ENCODE measurements at places on chromosomes 5 and 9.
A peak's percentile ranks its signal among the peaks of the same experiment; 100 is the strongest.

DNA sequence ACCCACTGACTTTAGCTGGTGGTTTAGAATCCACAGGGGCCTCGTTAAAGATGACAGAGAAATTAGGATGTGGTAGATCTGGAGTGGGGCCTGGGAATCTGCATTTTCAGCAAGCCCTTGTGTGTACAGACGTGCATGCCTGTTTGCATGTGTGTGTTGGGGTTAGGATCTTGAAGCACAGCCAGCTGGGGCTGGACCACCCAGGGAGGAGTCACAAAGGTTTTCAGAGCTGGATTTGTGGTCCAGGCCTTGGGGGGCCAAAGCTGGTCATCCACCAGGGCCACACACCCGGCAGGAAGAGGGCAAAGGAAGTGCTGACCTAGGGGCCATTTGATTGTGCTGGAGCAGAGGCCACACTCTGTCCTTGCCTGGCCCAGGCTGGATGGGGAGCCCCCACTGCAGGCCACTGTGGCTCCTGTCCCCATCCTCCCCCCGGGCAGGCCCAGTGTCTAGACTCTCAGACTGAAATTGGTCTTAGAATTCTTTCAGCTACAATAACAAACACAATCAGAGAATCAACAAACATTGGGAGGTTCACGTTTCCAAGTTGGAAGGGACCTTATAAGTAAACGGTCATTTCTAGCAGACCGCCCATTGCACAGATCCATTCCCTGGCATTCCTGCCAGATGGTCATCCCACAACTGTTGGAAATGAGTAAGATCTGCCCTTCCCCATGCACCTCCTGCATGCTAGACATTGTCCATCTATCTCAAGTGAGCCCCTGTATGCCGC lies 10.3 kb downstream of the CDX1 start:
- no peak for DNase-seq

DNA sequence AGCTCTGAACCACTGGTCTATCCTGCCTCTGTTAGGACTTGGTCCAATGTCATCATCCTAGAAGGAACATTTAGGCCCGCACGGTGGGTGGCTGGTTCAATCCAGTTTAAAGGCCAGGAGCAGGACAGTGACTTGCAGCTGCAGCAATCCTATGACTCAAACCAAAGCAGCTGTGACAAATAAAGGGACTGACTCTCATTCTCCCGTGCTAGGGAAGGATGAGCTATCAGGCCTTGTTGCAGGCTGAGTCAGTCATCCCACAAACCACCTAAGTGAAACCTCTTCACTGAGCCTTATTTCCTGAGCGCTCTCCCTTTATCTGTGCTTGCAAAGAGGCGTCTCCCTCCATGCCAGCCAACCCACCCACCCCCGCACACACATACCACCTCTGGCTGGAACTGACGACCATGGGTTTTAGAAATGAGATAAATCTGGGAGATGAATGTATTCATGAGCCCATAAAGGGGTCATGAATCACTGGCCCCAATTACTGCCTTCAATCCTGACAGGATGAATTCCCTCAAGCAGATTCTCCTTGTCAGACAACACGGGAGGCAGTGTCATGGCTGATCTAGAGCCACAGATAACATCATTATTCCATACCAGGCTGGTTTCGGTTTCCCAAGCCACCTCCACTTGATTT lies 93.4 kb downstream of the KCNIP1 start:
- no peak for DNase-seq

GRCh38 chr5:172312286-172312685 lies 28.7 kb upstream of the UBTD2 start:
- no peak for DNase-seq

DNA sequence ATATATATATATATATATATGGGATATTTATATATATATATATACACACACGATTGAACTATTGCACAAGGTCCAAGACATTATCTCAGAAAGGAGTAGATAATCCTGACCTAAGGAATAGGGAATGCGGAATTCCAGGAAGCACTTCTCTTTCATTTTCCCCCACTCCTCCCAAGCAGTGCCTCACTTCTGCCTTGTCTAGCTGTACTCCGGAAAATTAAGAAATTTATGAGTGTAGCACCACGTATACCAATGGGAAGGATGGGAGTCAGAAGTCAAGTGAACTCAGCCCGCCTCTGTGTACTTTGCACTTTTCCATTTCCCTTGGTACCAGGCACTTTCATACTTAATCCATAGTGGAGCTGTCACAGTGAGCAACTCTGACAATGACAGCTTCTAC lies 10.9 kb downstream of the SLC36A1 start:
- DNase-seq: no peak

DNA sequence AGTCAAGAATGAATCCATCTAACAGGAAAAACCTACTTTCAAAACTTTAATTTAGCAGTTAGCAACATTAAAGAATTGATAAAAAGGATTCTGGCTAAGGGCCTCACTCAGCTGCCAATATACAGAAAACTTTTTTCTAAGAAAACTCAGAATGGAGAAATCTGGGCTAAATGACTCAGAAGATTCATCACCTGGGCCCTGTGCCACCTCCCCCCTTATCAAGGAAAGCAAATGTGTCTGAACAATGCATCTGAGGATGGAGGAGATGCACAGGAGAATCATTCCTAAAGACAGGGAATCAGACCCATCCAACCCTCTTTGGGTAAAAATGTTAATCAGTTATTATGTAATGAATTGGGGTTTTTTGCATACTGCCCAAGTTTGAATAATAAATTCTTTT lies 592.0 kb upstream of the DMAC1 start:
- no peak for DNase-seq

- peak; percentile 18 for DNase-seq
Measured at GRCh38 chr5:112929336-112930081, 7.5 kb upstream of the REEP5 start.

DNA sequence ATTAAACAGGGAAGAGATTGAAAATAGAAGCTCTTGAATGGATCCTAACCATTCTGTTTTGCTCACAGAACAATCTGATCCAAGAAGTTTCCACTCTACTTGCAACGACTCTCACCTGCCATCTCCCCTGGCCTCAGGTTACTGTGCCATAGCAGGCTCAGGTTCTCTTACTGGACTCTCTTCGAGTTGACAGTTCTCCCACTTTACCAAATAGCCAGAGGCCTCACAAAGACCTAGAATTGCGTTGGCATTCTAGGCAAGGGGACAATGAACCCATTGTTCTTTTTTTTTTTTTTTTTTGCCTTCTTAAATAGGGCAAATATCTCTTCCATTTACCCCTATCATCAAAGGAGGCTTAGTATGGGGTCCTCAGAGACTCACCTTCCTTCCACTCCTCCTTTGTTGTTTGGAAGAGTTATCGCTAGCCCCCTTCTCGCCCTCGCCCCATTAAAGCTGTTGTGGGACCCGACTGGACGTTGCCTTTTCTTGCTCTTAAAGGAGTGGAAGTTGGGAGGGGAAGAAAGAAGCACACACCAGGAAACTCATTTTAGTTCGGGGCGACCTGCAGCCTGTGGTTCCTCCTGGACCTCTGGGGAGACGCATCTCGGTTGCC lies 688 bp upstream of the PLPPR1 start:
- no peak for DNase-seq

DNA sequence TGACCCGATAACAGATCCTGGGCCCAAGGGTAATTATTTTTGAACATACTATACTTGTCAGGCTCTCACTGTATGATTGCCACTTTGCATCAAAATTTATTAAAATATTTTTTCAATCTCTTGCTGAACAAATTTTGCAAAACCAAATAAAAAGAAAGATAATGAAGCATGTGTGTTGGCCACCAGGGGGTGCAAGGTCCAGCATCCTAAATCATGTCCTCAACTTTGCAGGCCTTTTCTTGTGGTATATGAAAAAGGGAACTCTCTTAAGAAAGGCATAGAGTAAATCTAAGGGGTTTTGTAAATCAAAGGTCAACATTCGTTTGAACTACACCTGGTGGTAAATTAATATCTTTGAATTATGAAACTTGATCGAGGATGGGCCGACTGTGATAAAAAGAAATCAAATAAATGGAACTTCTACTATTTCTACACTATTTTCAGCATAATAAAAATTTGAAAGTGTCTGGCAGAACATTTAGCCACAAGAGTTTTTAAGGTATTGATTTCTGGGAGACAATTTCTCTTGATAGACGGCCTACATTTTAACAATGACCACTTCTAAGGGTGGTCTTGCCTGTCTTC lies 676.5 kb downstream of the DMRTA1 start:
- no peak for DNase-seq

DNA sequence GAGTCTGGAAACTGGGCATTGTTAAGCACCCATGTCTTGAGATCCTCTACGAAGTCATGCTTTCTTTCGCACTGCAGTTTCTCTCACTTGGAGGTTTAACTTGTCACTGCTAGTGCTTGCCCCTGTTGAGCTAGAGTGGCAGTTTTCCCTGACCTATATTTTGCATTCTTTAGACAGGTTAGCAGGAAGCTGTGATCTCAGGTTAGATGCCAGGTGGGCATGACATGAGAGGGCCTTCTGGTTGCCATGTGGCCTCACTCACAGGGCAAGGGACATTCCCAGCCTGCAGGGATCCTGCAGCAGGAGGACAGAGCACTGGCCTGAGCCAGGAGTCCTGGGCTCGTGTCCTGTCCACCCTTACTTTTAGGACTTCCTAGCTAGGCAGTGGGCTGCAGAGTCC lies 28.6 kb downstream of the SLC36A1 start:
- no peak for DNase-seq

GRCh38 chr5:77991084-77991483 lies 214.9 kb upstream of the TBCA start:
- no peak for DNase-seq

- no peak for DNase-seq
Measured at GRCh38 chr5:132766020-132766805, 10.8 kb downstream of the SEPTIN8 start.

DNA sequence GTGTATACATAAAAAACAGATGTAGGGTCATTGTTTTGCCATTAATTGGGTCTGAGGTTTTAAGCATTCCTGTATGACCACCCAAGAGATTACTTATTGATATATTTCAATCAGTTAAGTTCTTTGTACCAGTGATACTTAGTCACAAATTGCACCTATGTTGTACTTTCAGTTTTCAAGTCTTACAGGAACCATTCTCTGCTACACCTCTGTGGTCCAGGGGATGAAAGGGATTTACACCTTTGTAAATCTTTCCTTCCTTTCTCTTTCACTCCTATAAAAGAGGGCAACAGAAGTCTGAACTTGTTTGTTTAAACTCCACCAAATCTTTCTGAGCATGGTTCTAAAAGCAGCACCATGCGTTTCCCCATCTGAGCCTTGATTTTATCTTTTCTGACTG lies 86.1 kb downstream of the DEPDC1B start:
- no peak for DNase-seq

GRCh38 chr5:91142386-91142785 lies 240.7 kb downstream of the ARRDC3 start:
- no peak for DNase-seq

GRCh38 chr5:141758310-141758998 lies 76.4 kb upstream of the ARAP3 start:
- no peak for DNase-seq

DNA sequence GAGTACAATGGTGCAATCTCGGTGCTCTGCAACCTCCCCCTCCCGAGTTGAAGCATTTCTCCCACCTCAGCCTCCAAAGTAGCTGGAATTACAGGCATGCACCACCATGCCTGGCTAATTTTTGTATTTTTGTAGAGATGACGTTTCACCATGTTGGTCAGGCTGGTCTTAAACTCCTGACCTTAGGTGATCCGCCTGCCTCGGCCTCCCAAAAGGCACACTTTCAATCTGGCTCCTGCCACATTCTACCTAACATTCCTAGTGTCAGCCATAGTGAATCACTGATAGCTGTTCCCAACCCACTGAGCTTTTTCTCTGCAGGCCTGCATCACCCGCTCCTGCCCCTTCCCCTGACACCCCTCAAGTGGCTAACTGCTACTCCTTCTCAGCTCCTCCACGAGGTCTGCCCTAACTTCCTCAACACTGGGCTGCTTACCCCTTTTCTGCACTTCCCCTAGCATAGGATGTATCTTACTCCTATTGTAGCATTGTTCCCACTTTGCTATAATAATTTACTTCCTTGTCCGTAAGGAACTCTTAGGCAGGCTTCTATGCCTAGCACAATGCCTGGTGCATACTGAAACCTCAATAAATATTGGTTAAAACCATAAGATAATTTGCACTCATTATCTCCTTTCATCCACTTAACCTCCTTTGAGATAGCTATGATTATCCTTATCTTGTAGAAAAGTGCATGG lies 42.0 kb upstream of the LIFR start:
- DNase-seq: no peak

DNA sequence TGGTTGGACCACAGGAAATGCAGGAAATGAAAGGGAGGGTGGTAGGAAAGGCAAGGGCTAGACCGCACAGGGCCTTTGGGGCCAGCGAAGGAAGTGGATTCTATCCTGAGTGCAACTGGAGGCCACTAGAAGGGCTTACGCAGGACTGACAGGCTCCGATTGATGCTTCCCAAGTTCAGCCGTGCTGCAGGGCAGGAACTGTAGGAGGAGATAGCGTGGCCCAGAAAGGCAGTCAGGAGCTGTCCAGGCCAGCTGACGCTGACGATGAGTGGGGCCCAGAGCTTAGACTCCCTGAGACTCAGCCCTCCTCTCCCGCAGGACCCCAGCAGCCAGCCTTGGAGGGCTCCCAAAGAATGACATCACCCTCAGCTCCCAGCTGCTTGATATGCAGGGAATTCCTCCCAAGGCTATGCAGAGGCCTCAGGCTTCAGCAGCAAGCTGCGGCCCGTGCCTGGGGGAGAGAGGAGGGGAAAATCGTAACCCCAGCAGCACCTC lies 48.8 kb downstream of the KCNIP1 start:
- DNase-seq: no peak

- DNase-seq: no peak
Measured at GRCh38 chr9:114460513-114461199, 44.6 kb downstream of the WHRN start.

DNA sequence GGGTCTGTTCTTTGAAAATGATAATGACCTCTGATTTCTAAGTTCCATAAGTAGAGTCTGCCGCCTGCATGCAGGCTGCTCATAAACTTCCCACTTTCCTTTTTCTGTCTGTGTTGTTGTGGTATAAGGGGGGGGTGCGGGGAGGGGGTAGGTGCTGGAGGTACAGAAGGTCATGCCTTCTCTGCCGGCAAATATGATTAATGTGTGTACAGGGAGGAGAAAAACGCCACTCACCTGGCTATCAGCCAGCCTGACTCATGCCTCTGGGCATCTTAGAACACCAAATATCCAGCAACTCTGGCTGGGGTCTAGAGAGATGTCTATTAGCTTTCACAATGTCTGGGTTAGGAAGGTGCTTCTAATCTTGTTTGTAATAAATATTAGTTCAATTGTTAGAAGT lies 128.3 kb downstream of the EFNA5 start:
- DNase-seq: no peak

DNA sequence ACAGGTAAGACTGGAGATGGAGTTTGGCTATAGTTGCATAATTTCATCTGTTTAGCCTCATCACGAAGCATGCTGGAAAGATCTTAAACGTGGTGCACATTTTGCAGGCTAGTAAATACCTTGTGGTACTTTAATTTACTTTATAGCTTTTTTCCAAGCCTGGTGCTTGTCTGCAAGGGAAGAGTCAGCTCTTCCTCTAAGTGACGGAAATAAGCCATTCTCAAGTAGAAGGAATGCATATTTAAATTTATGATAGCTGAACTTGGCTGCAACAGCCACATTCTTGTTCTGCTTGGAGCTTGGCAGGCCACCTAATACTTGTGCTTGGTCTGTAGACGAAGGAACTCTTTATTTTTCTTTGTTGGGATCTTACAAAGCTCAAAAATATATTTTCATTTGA lies 188.0 kb upstream of the PIK3R1 start:
- no peak for DNase-seq
